ENCODE measurements at places on chromosomes 2 and 18. TPM values are rescaled to one million over a fixed set of nuclear protein-coding genes. Genes with fewer than 3 reads are reported as not detected.

Gene DES
- 0.55 TPM for total RNA-seq

DNA sequence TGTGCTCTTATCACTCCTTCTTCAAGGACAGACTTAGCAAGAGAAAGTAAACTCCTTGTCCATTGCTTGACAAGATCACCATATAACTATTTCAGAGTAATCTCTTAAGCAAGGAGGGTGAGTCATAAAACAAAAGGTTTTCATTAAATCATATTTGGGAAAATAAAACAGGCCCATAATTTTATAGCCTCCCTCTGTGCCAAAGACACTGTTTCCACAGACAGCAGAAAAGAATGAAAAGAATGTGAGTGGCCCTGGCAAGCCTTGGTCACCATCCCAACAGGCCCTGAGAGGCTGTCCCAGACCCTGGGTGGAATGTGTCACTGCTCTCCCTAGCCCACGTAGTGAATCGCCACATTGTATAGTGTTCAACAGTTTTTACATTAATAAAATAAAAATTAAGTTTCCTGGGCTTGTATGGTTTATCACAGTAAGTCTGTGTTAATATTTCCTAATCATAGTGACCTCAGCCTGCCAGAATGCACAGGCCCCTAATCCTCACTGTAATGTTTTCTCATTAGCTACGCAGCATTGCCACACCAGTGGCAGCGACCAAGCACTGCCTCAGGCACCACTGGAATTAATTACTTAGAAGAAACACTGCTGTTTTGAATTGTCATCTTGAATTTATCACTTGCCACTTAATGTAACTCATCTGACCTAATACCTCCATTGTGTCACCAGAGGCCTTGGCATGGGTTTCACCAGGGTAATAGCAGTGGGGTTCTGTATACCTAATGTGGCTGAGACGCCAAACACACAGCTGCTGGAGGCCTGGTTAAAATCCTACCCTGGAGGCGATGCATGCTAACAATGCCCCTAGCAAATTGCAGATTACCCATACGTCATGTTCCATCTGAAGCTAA is 401.9 kb downstream of the LNPK start:
- no peak for DNase-seq

DNA sequence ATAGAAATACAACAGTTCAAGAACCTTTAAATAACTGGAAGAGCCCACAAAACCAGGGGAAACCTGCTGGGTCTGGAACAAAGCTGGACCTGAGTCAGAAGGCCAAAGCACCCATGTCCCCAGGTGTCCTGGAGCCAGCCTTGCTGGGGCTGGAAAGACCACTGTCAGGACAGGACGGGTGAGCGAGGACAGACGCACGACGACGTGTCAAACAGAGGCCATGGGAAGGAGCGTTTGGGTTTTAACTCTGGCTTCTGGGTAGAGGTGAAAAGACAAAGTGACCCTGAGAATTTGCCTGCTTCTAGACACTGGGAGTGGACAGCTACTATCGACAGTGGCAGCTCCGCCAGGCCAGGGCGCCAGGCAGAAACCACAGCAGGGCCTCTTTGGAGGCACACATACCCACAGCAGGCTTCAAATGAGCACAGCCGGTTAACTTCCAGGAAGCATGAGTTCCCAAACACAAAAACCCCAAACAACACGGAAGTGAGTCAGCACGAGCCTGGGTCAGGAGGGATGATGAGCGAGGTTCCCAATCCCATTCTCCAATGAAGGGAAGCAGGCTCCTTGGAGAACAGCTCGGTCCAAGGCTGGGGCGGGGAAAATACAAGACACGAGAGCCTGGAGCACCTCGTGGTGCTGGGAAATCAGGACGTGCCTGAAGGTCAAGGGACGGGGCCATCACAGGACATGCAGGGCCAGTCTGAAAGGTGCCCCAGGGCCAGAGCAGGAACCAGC is 208.0 kb downstream of the TWIST2 start:
- no peak for DNase-seq

GRCh38 chr2:45001869-45002385 is 7.3 kb downstream of the SIX2 start:
- no peak for DNase-seq

DNA sequence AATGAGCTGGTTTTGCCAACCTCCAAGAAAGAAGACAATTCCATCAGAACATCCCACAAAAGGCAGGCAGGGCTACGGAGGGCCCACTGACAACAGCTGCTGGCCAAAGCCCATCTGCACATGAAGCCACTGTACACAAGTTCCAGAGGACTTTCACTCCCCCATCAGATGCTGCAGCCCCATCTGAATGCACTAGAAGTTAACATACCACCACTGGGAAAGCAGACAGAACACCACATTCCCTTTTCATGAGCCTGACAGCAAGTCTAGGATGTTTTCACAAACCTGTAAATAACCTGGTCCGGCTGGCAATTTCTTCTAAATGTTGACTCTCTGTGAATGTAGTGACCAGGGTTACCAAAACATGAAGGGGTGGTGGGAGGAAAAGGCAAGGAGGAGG is 41.5 kb downstream of the CCBE1 start:
- no peak for DNase-seq
